ENCODE measurements at places on chromosomes 4 and X.

- DNase-seq = no peak
Measured at GRCh38 chrX:143787341-143787740, 66.8 kb upstream of the SPANXN2 start.

DNA sequence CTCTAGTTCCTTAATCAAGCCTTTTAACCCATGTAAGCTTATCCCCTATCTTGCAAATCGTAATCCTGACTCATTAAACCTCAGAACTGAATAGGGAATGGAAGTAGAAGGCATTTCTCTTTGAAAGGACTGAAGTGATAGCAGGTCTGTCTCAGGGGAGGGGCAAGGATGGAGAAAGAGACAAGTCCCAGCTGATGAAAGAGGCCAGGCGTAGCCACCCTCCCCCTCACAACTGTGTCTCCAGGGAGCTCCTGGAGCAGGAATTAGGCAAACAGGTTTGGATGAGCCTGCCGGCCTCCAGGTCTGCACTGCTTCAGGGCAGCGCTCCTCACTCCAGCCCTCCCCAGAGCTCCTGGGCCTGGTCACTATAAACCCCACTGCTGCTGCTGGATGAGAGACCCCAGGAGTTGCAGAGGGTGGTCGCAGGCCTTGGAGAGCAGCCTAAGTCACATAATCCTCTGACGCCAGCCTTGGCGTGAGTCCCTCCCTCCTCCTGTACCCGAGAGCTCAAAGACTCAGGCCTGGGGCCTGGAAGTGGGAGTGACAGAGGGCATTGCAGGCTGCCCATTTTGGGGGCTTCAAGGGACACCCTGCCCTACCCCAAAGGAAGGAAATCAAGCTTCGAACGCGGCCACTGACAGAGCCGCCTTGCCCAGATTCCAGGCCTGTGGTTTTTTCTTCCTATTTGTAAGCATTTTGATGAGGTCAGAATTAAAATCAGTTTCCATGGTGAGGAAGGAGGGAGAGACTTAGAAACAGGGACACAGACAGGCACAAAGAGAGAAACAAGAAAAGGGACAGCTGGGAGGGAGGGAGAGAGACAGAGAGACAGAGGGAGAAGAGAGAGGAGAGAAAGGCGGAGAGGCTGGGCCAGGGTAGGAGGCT is 21.2 kb upstream of the MSX1 start:
- DNase-seq = no peak

DNA sequence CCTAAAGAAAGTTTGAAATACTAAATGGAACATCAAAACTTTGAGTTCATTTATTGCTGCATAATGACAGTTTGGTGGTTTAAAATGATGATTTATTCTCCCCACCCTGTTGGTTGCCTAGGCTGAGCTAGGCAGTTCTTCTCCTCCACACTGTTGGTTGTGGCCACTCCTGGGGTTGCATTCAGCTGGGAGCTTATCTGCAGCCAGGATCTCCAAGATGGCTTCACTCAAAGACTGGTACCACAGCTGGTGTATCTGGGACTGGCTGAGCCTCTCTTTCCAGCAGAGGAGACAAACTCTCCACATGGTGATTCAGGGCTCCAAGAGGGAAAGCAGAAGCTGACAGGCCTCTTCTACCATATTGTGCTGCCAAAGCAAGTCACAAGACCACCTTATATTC is 33.1 kb downstream of the MSL3 start:
- DNase-seq = no peak

DNA sequence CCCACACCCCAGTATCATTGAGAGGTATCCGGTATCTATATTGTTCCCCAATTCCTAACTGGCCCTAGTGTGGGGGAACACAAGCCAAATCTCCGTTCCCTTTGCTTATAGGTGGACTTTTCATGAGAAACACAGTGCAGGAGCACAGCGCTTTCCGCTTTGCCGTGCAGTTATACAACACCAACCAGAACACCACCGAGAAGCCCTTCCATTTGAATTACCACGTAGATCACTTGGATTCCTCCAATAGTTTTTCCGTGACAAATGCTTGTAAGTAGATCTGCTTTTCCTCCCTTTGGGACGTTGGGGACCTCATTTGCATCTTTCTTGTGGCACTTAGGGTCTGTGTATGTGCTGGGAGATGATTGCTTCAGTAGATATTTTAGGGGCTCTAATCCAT is 1.6 kb downstream of the GRIA3 start:
- DNase-seq = no peak

GRCh38 chr4:168183717-168184571 is 91.6 kb downstream of the ANXA10 start:
- no peak for DNase-seq

All from activated naive CD8-positive, alpha-beta T cell treated with anti-CD3 and anti-CD28 coated beads, Interleukin-2, amount 10 ng/mL, durations not matched to agents 7 days and 5 days (primary cell).